GM03348 (cell line): ENCODE measurements at places on chromosomes 5 and 9.

GRCh38 chr9:3548648-3549047 is 22.8 kb upstream of the RFX3 start:
- no peak for DNase-seq

DNA sequence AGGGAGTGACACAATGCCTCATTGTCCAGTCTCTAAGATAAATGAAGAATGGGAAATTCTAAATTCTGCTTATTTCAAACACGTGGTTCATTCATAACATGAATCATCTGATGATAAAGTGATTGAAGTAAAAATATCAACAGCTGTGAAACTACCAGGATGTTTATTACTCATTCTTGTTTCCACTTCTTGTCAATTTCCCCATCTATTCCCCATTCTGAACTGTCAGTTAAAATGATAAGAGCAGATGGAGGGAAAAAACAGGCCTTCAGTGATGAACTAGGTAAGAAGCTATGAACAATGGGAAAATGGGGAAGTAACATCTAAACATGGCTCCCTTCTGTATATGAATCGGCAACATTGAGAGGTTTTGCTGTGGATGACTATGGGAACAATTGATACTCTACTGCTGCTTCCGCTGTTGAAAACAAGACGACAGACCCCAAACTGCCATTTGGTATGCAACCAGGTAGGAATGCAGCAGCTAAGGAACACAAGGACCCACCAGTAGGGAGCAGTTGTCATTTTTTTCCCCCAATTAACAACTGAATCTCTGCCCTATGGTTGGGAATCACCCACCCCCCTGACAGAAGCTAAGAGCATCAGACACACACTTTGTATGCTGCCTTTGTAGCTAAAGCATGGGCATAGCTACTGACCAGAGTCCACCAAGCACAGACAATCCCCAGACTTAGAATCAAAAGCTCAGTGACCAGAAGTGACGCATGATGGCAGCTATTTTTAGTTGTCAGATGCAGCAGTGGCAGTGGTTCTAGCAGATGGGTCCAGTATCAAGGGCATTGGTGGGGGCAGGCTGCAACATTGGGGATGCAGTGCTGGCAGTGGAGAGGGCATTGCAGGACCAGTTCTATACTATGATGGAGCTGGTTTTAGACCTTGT is 52.9 kb upstream of the ZNF366 start:
- no peak for DNase-seq

GRCh38 chr5:72121780-72122445 is 14.6 kb downstream of the MAP1B start:
- DNase-seq: no peak

DNA sequence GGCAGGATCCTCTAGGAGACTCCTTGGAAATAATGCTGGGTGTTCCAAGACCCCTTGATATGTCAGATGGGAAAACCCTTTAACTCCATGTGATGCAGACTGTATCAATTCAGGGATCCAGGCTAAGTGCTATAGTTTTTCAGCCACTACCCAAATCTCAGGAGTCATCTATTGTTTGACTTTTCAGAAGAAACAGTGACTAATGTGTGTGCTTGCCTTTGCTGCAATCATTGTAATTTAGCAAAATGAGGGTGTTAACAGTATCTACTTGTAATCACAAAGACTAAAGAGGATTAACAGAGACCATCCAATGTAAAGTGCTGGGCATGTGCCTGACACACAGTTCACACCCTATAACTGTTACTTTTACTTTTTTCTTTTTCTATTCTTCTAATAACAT is 309.6 kb upstream of the RFX3 start:
- DNase-seq: no peak

DNA sequence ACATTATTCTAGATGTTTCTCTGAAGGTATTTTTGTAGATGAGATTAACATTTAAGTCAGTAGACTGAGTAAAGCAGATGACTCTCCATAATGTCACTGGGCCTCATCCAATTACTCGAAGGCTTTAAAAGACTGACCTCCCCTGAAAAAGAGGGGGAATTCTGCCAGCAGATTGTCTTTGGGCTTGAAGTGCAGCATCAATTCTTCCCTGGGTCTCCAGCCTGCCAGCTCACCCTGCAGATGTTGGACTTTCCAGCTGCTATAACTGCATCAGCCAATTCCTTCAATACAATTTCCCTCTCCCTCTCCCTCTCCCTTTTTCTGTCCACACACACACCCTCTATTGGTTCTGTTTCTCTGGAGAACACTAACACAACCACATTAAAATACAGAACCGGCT is 472.8 kb downstream of the SPOCK1 start:
- no peak for DNase-seq

- no peak for DNase-seq
These were observed 45.9 kb upstream of the APC start for GRCh38 chr5:112691758-112692157.

GRCh38 chr9:4022435-4023067 is 277.3 kb downstream of the GLIS3 start:
- DNase-seq: no peak

- no peak for DNase-seq
These were observed 7.6 kb downstream of the TENT2 start for GRCh38 chr5:79619854-79620253.

DNA sequence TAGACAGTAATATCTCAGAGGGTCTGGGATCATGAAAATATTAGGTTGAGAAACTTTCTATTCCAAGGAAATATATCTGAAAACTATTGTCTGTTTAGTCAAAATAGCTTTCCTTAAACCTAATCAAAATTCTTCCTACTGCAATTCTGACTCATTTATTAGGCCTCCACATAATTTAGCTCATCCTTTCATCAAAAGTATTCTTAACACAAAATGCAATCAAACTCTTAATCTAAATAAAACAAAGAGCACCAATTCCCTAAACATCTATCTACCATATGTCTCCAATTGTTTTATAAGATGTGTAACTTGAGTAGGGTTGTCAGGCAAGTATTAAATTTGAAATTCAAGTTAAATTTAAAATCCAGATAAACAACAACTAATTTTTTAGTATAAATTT is 142.1 kb downstream of the PLK2 start:
- peak; percentile 15 for DNase-seq

DNA sequence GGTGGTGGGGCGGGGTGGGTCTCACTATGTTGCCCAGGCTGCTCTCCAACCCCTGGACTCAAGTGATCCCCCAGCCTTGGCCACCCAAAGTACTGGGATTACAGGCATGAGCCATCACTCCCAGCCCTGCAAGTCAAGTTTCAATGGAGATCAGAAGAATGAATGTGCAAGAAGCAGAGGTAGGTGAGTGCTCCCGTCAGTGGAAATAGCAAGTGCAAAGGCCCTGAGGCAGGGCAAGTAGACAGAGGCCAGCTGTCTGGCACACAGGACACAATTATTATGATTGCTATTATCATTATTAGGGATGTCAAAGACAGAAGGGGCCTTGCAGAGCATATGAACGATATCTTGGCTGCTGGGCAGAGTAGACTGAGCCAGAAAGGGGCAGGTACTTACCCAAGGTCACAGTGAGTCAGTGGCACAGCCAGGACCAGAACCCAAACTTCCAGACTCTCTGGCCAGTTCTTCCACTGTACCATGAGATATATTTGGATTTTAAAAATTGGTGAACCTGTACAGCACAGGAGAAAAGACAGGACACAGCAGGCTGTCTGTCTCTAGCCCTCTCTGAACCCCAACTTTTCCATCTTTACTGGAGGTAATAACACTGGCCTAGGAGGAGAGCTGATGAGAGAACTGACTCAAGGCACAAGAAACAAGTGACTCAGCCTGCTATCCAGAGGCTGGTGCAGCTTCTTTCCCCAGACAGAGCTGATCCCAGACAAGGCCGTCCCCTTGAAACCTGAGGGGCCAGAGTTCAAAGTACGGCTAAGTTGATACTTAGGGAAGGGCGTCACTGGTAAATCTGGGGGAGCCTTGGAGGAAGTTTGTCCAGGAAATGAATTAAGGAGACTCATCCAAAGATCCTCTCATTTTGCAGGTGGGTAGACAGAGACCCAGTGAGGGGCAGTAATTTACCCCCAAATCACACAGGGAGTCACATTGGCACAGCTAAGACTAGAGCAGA is 1.4 kb downstream of the HDHD3 start:
- no peak for DNase-seq

DNA sequence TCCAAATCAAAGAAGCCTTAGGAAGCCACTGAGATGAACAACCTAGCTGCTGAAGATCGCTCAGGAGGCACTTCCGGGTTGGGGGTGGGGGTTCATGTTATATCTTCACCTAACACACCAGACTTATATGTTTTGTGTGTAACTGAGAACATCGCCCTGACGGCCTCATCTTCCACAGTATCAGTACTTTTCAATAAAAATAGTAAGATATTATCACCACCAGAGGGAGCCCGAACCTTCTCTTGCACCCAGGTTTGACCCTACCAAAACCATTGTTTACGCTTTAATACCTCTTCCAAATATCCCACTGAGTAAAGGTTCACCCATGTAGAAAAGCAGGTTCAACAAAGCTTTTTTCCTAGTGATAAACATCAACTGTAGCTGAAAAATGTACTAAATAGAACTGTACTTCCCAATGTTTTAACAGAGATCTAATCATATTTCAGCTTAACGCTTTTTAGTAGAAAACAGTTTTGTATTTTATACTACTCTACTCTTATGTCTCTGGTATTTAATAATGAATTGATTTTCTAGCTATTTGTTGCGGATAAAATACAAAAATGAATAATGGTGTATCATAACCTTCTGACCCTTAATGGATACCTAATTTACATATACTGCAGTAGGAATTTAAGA is 244.0 kb downstream of the EPB41L4A start:
- DNase-seq: peak; percentile 65

DNA sequence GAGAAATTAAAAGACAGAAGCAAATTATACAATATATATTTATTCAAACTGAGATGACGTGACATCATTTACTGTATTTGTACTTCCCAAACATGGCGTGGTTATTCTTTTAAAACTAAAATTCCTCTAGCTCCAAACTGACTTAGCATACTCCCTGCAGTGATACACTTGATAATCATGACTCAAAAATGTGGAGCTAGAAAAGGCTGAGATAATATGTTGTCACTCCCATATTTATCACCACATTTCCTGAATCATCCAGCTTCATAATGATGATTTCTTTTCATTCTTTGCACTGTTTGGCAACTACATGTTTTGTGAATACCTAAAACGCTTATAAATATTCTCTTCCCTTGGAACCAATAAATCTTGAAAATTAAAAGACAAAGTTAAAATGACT is 341.0 kb downstream of the EBF1 start:
- peak; percentile 74 for DNase-seq

- DNase-seq: no peak
These were observed 172.8 kb downstream of the COL23A1 start for GRCh38 chr5:178417391-178417811.

DNA sequence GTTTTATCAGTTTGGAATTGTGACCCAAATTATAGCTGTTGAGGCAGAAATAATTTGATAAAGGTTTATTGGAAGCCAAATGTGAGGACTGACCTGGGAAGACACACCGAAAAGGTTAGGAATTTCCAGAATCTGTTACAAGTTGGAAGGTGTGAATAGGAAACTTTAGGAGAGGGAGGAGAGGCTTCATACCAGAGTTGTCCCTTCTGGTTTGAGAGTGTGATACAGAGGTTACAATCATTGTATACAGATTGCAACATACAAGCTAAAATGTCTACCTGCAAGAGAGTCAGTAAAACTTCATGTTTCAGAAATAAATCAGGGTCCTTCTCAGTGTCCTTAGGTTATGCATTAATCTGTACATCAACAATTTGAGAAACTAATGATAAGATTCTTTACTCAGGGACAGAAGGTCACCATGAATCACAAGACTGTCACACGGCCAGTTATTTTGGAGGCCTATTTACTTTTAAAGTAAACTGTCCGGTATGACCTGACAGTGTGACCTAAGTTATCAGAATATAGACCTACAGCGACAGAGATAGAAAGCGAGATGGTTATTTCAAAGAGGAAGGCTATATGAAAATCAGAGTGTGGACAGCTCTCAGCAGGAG is 204.9 kb upstream of the CTNND2 start:
- no peak for DNase-seq

- no peak for DNase-seq
These were observed 37.6 kb downstream of the RHOBTB3 start for GRCh38 chr5:95768731-95769130.

- no peak for DNase-seq
These were observed 100.6 kb downstream of the CETN3 start for GRCh38 chr5:90308787-90309585.

DNA sequence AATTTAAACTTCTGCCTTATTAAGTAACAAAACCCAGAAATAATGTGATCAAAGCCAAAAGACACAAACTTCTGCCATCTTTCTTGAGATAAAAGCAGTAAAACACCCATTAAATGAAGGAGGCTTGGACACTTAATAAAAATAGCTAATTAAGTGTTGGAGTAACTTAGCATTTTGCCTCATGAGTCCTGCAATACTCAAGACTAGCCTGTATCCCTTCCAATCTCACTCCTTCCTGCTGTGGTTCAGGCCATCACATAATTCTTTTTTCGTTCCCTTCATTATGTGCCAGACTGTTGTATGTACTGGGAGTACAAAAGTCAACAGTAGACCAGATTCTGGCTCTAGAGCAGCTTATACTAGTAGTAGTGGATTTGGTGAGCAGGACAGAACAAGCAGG is 250.2 kb downstream of the NFIB start:
- no peak for DNase-seq

DNA sequence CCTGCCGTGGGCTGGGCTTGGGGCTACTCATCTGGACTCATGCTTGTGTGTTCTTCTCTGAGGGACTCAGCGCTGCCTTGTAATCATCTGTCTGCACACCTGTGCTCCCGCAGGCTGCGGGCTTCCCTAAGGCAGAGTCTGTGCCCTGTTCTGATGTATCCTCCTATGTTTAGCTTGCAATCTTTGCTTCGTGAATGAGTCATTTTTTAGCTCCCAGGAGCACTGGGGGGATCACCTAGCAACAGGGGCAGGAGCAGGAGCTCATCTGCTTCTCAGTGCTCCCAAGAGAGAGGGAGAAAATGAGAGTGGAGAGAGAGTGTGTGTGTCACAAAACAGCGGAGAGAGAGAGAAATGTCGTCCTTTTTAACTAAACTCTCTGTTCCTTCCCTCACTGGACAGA is 202.4 kb upstream of the ZNF618 start:
- no peak for DNase-seq

DNA sequence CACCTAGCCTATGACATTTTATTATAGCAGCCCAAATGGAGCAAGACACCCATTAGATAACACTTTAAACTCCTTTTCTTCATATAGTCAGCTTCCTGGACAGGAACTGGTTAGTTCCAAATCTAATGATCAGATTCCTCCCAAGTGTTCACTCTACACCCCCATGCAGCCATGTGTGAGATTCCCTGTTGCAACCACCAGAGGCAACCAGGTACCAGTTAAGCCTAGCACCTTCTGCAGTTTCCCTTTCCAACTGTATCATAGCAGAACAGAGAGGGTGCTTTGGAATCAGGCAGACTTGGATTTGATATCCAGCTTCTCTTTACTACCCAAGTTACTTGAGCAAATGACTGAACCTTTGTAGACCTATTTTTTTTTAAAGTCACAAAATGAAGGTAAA is 296.6 kb upstream of the PCSK5 start:
- DNase-seq: no peak
